ENCODE measurements at places on chromosomes 2 and 18. TPM values are rescaled to one million over a fixed set of nuclear protein-coding genes. Genes with fewer than 3 reads are reported as not detected.

SIGLEC15 gene
- polyA plus RNA-seq, result 0.09 TPM

ASB1 gene
- 30.3 TPM for polyA plus RNA-seq

CYBRD1 gene
- 22.3 TPM for polyA plus RNA-seq

SLC11A1 gene
- 1.8 TPM for polyA plus RNA-seq

AMER3 gene
- polyA plus RNA-seq, result not detected

SLC4A5 gene
- not detected for polyA plus RNA-seq

DYNC1I2 gene
- 31.8 TPM for polyA plus RNA-seq

NOL4 gene
- polyA plus RNA-seq, result not detected

SCN9A gene
- polyA plus RNA-seq, result 0.55 TPM

TEX44 gene
- not detected for polyA plus RNA-seq

DNA sequence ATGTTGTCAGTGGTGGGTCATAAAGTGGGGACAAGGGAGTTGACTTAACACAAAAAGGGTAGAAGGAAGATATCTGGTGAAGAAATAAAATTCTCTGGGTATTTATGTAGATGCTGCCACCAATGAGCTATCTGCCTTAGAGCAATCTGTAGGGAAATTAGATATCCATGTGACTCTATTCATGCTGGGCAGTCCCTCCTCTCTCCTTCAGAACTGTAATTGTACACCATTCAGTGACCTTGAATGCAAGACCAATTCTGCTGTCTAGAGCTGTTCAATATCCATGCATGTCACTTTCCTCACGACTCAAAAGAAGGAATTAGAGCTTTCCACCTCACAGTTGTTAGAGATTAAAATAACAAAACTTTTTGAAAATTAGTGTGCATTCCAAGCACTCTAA lies 28.6 kb upstream of the TDRD15 start:
- DNase-seq, result no peak

DNA sequence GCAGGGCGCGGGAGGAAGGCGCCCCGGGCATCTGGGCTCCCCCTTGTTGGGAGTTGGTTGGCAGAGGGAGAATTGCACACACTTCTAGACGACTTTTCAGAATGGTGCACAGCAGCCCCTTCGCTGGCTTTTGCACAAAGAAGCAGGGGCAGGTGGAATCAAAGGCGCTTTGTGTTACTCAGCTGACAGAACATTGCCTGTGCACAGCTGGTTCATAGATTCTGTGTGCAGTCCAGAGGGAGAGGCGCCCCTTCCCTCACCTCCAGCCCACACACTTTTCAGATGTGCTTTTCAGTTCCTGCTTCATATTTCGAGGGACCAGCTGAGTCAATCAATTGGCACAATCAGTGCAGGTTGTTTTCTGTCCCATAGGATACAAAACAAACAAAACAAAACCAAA lies 348.4 kb upstream of the RAB12 start:
- no peak for DNase-seq

DNA sequence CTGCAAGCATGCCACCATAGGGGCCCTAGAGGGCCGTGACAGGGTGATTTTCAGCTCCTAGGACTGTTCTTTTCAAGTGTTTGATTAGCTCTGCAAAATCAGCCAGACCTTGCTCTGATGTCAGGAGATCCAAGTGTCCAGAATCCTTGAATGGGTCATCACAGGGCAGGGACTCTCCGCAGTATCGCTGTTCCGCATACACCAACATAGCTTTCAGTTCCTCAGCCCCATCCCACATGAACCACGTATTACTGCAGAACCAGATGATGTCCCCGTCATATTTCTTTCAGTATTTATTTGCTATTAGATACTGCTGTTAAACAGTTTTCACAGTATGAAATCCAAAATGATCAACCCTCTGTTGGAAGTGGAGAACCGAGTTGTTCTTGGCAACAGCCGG lies 46.6 kb upstream of the RFX8 start:
- no peak for DNase-seq

DNA sequence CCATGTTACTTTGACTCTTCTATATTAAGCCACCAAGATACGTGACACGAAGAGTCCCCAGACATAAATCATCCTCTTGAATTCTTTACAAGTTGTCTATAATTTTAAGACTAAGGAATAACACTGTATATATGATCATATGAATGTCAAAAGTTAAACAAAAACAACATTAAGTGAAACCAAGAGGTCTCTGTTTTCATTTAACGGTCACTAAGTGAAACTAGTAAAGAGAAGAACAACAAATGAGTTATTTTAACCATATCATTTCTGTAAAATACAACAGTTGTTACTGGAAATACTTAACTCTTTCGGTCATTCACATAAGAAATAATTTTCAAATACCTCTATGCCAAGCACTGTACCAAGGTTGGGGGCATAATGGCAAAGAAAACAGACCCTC lies 45.7 kb upstream of the STK17B start:
- no peak for DNase-seq

DNA sequence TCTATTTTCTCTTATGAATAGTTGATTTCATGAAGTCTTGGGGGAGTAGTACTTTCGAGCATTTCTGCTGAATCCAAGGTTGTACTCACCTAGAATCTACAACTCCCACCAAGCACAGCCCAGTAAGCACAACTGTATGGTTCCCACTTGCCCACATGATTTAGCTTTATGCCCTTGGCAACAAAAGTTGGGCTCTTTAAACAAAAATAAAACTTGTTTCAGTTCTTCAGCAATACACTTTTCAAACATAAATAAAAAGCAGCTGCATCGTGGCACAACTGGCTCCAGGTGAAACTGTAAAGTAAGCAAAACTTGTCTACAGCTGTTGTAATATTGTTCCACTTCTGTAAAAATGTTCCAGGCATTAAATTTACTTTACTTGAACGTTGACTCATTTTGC lies 99.8 kb upstream of the FSIP2 start:
- DNase-seq, result no peak

GRCh38 chr2:149189769-149190168 lies 140.6 kb upstream of the LYPD6 start:
- DNase-seq, result no peak

- DNase-seq, result peak; percentile 47
These were observed 184.9 kb downstream of the UBE2E3 start for GRCh38 chr2:181165199-181165868.

DNA sequence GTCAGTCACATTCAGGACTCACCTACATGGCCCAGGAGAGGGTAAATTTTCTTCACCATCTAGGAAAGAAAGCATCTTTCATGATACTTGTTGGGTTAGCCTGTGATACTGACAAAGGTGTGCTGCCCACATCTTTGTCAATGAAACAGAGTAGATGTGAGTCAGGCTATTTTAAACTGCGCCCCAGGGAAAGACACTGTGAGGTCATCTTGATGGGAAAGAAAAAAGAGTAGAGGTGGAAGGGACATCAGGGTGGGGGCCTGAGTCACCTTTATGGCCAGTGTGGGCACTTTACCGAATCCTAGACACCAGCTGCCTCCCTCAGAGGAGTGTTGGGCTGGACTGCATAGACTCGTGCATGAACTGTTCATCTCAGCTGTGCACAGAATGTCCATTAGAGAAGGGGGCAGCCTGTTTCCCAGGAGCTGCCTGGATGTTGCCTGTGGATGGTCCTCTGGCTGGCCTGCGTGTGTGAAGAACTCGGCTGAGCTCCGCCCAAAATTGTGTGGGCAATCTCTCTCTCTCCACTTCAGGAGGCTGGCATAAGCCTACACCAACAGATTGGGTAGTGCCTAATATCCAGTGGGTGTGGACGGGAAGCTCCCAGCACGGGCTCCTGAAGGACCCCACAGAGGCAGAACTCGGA lies 278.7 kb upstream of the PXDN start:
- DNase-seq, result no peak

- no peak for DNase-seq
These were observed 318.5 kb upstream of the MC4R start for GRCh38 chr18:60691061-60691460.

DNA sequence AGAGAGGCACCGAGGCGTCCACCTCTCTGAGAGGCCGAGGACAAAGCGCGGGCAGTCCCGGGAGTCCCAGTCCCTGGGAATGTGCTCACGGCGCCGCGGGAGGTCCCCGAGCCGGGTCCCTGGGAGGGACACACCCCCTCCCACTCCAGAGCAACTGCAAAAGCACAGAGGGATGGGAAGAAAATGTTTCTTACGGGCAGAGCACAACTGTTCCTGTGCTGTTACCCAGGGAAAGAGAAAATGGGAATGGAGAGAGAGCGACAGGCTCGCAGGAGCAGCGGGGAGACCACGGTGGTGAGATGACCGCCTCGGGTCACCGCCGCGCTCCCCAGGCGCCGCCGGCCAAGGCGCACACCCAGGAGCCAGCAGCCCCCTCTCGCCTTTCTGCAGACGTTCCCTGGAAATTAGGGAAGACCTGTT lies 1.2 kb upstream of the BCL11A start:
- no peak for DNase-seq

DNA sequence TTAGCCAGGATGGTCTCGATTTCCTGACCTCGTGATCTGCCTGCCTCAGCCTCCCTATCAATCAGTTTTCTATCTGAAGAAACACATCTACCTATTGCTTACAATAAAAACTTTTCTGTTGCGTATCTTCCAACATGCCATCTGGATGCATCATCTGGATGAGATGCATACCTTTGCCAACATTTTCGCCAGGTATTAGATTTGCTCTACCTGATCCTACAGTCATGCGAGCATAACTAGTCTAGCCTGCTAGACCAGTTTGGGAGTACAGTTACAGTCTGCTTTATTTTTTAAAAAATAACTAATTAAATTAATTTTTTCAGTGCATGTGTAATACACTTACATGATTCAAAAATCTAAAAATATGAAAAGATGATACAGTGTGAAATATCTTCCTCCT lies 334.0 kb upstream of the MEX3C start:
- DNase-seq, result no peak

GRCh38 chr2:240858871-240859270 lies 9.8 kb upstream of the AGXT start:
- no peak for DNase-seq

DNA sequence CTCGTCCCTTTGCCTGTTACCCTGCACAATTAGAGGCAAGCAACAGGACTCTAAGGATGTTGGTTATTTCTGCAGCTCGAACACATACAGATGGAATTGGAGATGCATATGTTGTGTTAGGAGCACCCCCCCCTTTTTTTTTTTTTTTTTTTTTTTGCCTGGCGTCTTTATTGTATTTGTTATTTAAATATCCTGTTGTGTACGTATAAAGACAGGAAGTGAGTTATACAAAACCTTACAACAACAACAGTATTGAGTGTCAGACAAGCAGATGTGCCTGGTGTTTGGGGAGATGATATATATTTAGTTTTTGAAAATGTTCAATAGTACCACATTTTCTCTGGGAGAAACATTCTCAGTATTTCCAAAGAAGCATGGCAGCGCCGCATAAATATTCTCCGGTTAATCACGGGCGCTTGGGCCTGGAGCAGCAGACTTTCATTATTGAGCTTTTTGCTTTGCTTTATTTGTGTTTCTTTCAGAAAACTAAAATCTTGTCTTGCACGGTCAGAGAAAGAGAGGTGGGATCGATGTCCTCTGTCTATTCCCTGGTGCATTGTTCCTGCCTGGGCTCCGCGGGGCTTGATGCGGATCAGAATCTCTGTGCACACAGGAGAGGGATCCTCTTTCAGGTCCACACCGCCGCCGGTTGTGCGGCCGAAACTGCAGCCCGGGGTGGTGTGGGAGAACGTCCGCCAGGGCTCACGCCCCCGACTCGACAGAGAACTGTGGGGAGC lies 23.2 kb upstream of the ZNF516 start:
- peak; percentile 7 for DNase-seq

- no peak for DNase-seq
These were observed 61.7 kb downstream of the KCMF1 start for GRCh38 chr2:85032621-85033020.

- no peak for DNase-seq
These were observed 11.7 kb upstream of the KIF1A start for GRCh38 chr2:240831594-240832204.

DNA sequence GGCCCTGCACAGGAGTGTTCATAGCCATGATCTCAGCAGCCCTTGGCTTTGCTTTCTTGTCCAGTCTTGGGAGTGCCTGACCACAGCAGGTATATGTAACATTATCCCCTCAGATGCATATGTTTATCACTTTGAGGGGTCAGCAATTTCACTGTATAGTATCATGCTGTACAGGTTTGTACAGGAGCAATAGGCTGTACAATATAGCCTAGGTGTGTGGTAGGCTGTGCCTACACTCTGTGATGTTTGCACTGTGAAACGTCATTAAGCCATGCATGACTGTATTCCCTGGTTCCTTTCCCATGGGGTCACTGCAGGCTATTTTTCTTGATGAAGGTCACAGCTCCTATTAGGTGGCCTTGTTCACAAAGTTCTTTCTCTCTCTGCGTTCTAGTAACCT lies 4.7 kb upstream of the IL36G start:
- DNase-seq, result no peak

GRCh38 chr2:152505495-152505906 lies 170.5 kb downstream of the FMNL2 start:
- no peak for DNase-seq

DNA sequence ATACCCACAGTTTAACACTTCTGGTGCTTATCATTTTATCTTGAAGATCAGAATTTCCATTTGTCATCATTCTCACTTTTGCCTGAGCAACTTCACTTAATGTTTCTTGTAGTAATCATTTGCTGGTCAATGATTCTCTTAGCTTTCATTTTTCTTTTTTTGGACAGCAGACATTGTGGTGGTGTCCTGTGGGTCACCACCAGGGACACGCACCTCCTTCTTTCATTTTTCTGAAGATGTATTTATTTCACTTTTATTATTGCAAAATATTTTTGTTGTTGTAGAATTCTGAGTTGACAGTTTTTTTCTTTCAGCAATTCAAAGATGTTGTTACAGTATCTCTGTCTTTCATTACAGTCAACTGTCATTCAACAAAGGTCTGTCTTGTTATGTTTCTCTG lies 84.3 kb downstream of the FAM168B start:
- DNase-seq, result no peak

- no peak for DNase-seq
These were observed 174.0 kb upstream of the SLC8A1 start for GRCh38 chr2:40625849-40626248.

DNA sequence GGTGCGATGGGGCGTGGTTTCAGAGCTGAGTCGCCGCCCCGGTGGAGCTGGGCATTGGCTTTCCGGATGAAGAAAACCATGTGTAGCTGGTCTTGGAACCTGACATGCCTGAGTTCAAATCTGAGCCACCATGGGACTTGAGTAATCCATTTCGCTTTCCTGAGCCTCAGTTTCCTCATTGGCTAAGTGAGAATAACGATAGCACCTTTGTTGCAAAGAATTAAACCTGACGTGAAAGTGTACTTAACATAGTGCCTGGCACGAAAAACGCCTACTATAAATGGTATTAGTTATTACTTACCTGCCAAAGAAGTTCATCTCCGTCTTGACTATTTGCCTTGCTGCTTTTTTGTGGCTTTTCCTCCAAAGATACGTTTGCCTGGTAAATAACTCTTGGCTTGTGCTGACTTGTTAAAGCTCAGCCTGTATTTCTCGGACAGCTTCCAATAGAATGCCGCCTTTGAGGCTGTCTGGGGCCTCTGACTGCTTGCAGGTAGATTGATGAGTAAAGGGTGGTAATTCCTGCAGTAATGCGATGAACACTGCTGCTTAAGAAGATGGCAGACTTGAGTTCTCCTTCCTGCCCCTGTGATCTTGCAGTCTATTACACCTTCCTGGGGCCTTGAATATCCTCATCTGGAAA lies 1.3 kb downstream of the CDCA7 start:
- DNase-seq, result no peak

- no peak for DNase-seq
These were observed 65.2 kb upstream of the CCDC195 start for GRCh38 chr2:224781400-224781799.
